ENCODE measurements at places on chromosomes 7 and 10.

DNA sequence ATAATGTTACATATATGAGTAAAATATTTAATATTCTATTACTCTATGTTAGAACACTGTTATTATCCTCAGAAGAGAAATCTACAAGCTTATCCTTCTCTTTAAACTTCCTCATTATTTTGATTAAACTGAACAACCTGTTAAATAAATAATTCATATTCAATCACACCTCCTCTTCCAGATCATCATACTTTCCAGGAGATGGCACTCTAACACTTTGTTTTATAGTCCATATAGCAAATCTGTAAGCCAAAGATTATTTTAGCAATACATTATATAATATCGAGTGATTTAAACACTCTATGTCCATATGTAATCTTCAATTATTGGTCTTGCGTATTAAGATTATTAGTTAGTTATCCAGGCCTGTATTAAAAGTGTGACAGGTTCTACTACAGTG, 694.1 kb downstream of the ANKRD7 start:
- no peak for DNase-seq

GRCh38 chr10:6929148-6929830, 349.2 kb upstream of the PRKCQ start:
- no peak for DNase-seq

DNA sequence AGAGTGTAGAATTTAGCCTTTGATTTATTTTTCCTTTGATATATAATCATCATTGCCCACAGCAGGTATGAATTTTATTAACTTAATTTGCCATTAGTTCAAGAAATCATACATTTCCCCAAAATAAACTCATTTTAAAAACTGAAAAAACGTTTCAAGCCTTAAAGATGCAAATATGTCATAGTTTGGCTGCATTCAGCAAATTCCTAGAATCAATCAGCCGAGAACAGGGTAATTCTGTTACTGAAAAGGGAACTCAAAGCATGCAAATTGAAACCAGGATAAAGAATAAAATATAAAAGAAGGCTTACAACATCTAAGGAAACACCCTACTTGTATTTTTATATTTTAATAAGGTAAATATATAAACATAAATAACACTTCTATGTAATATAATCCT, 233.8 kb upstream of the PRKCQ start:
- DNase-seq: no peak

GRCh38 chr10:79385392-79385795, 38.1 kb downstream of the PPIF start:
- no peak for DNase-seq

DNA sequence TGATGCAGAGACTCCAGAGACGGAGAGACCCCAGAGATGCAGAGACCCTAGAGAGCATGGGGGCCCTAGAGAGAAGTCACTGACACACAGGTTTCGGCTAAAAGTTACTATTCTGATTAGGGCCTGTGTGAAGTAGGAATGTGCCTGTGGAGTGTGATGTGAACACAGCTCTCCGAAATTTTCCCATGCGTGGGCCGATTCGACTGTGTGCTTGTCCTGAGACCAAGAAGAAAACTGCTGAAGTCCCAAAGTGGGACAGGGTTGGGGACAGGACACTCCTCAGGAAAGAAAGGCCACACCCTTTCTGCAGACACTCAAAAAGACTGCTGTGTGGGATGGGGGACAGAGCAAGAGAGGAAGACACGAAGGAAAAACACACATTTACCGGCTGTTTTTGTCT, 533.5 kb downstream of the PTPRN2 start:
- DNase-seq: no peak

DNA sequence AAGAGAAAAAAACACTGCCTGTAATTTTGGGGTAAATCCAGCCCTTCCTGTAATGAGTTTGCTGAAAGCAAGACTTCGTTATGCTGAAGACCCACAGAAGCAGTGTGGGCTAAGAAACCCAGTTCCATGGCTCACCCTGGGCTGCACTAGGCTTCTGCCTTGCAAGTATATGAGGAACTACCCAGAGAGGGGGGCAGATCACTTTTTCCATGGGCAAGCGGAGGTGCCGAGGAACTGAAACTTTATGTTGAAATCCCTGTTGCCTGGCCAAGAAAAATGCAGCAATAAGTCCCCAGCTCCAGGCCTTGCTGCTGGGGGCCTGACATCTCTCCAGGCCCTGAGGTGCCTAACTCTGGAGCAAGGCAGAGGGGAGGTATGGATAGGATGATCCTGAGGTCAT, 8.5 kb downstream of the RASSF4 start:
- DNase-seq: no peak

- no peak for DNase-seq
These were observed 4.9 kb downstream of the LOXL4 start for GRCh38 chr10:98263088-98263487.

DNA sequence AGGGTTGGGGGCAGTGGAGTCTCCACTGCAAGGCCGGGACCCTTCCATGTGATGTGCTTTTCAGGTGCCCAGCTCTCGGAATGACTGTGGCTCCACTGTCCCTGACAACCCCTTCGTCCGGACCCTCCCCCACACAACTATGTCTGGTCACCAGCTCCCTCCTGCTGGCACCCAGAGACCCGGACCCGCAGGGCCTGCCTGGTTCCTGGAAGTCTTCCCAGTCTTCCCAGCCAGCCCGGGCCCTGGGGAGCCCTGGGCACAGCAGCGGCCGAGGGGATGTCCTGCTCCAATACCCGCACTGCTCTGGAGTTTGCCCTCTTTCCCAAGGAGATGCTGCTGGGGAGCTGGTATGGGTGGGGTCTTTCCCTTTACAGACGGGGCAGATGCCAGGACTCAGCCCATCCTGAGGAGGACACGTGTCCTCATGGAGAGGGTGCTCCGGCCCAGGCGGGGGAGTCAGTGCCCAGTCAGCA, 5.5 kb downstream of the ATP6V0E2 start:
- DNase-seq: no peak
